Left renal pelvis (tissue), 4 donors: ENCODE measurements at places on chromosomes 11 and 22. TPM values are rescaled to one million over a fixed set of nuclear protein-coding genes. Genes with fewer than 3 reads are reported as not detected.

DNA sequence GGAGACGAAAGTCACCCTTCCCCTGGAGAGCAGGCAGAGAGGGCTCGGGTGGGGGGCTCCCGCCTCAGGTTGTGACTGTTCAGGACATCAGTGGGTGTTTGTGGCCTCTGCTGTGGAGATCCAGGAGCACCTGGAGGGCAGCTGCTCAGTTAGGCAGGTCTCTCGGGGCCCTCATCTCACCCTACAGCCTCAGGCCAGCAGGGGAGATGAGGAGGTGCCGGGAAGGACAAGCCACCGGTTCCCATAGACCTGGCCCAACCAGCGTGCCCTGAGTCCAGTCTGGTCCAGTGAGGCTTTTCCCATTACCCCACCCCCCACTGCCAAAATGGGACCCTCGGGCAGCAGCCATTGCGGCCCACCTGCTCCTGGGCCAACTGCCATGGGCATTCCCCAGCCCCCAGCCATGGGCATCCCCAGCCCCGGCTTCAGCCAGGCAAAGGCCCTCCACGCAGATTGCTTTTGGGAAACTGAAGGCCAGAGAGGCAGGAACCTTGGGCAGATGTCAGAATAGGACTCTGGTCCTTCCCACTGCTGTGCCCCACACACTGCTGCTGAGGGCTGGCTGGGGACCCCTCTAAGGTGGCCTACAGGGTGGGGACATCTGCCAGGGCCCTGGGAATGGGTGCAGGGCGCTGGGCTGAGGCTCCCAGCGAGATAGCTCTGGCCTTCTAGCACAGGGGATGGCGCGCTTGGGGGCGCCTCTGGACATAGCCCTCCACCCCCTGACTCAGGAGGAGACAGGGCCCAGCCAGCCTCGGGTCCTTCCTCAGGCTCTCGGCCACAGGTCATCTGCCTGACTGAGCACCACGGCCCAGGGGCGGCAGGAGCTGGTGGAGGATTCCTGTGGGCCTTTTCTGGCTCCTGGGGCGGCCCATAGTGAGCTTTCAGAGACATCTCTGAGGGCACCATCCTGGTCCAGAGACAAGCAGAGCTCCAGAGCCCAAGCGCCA is 4.8 kb downstream of the PIM3 start:
- DNase-seq = no peak

DNA sequence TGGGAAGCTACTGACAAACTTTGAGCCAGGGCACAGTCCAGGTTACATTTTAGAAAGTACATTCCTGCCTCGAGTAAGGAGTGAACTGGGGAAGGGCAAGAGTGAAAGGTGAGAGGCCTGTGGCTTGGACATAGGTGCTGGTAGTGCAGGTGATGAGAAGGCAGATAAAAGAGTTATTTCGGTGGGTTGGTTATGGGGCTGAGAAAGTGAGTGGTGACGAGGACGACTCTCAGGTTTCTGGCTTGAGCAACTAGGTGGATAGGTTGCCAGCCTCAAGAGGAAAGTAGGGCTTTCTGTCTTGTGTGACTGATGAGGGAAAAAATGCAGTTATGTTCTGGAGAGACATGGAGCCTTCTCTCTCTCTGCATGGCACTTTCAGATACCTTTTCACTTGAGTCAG is 3.7 kb downstream of the POLR2F start:
- no peak for DNase-seq

GRCh38 chr11:130272336-130272735 is 42.4 kb downstream of the ZBTB44 start:
- no peak for DNase-seq

DNA sequence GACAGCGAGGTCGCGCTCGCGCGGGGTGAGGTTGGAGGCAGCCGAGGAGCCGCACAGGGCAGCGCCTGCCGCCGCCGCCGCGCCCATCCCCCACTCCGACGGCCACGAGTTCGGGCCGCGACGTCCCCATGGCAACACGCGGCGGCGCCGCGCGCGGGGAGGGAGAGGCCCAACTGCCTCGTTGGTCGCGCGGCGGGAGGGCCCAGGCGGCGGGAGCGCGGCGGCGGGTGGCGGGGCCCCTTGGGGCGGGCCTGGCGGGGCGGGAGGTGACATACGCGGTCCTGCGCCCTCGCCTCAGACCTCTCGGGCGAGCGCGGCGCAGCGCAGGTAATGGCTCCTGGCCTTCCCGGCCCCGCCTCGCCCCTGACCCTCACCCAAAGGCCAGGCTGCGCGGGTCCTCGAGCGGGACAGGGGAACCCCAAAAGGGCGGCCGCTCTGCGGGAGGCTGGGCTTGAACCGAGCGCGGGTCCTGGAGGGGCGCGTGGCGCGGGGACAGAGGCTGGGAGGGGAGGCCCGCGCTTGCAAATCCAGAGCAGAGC is at the start of gene DEUP1:
Gene DEUP1, plus strand, starts transcription at position 297 of the 539 bp plus-strand sequence. CDS start 1,518 bp downstream, outside the sequence.
- DNase-seq = no peak

DNA sequence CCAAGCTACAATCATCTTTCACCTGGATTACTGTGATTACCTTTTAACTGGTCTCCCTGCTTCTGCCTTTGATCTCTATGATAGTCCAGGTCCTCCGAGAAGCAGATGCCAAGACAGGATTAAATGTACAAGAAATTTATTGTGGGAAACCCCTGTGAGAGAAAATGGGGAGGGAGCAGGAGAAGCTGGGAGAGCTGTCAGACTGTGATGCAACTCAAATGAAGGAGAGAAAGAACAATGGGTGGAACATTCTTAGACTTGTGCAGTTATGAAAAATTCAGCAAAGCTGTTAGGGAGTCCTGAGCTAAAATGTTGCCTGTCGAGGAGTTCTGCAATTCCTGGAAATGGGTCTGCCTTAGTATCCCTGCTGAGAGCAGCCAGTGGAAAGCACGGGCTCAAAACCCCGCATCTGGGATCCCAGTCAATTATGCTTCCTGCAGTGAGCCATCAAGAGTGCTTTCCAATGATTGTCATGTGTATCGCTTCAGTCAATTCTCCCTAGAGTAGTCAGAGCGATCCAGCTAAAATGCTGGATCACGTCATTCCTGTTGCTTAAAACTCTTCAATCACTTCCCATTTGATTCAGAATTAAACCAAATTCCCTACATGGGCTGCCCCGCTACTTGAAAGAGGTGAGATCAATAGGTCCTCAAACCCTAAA is 16.5 kb upstream of the CSTF3 start:
- no peak for DNase-seq

- no peak for DNase-seq
These were observed 19.6 kb downstream of the PPFIBP2 start for GRCh38 chr11:7533199-7534041.

DNA sequence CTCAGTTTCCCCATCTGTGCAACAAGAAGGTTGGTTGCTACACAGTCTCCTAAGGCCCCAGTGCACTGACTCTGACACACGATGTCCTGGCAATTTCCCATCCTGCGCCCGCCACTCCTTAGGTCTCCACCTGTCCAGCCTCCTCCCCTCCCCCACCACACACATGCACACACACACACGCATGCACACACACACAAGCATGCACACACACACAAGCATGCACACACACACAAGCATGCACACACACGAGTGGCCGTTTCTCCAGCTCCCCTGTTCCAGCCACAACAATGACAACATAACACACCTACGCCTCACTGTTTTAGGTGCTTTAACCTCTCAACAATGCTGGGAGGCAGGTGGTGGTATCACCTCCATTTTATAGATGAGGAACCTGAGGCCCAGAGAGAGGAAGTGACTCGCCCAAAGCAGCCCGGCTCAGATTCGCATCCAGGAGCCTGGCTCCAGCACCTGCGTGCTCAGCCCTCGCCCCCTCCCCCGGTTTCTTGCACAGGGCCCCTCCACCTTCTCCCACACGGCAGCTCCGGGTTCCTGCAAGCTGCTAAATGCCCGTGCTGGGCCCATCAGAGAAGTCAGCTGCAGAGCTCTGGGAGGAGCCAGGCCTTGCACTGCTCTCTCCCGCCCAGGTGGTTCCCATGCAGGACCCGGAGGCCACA is 13.0 kb downstream of the CYTH4 start:
- DNase-seq = no peak

OR10A2 gene
- polyA plus RNA-seq = not detected

- DNase-seq = no peak
These were observed 137.1 kb downstream of the CTTN start for GRCh38 chr11:70535191-70535971.

LRP4 gene
- 20.3 TPM for polyA plus RNA-seq

DNA sequence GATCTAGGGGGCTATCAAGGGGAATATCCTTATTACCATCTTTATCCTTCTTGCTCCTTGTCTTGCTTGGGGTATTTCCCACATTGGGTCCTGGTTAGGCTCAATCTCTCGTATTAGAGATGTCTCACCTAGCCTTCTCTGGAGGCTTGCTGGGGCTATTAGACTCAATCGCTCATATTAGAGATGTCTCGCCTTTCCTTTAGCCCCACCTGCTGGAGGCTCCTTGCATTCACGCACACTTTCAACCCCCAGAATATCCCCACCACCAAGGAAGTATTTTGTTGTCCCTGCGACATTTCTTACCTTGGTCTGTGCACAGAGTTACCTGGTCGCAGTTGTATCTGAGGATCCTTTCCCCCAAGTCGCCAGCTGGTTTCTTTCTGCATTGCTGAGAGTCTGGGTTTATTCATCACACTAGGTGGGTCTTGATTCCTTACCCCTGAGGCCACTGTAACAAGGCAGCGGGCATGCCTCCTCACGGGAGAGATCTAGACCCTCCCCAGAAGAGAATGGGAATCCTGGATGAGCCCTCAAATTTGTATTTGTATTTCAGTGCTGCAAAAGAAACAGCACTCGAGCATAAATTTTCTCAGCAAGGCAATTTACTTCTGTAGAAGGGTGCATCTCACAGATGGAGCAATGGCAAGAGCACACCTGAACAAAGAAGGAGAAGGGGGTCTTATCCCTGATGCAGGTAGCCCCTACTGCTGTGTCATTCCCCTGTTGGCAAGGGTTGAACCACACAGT is 15.9 kb upstream of the HYLS1 start:
- DNase-seq = no peak

MYBPC3 gene
- polyA plus RNA-seq = 0.03 TPM

GRCh38 chr22:50074551-50075530 is 10.4 kb downstream of the MLC1 start:
- no peak for DNase-seq

DNA sequence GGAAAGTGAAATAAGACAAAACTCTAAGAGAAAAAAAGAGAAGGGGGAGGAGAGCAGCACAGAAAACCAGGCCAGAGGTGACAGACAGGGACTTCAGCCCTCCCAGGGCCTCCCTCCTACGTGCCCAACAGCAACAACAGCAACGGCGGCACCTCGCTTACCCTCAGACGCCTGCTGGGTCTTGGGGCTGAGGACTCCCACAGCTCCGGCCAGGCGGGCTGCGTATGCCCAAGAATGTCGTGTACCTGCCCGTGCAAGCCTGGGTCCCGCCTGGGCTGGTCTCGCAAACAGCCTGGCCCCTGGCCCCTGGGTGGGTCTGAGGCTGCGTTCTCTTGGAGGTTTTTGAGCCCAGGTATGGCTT is 30.5 kb downstream of the ARAP1 start:
- no peak for DNase-seq

GRCh38 chr11:13152736-13153541 is 124.7 kb upstream of the BMAL1 start:
- DNase-seq = no peak

OR52N4 gene
- polyA plus RNA-seq = not detected

DNA sequence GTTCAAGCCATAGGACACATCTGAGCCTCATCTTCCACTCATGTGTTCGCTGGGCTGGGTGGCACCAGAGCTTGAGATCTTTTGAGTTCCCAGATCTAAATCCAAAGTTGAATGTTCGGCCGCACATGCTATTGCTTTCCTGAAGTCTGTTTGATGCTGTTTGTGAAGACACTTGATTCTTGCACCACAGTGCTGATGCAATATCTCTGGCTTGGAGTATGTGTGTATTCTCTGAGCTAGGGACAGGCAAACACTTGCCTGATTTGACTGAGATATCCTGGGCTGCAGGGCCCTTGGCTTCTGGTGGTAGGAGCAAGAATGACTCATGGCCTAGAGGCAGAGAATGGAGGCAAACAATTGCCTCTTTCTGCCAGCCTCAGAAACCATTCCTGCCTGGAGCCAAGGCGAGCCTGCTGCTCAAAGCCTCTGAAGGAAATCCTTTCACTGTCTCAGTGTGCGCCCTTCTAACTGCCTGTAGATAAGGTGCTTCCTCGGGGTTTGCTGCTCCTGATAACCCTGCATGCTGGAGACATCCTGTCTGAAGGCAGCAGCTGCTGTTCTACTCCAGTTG is 73.0 kb downstream of the CYB5R2 start:
- DNase-seq = no peak

GRCh38 chr11:111460856-111461255 is 51.3 kb downstream of the BTG4 start:
- DNase-seq = no peak

DNA sequence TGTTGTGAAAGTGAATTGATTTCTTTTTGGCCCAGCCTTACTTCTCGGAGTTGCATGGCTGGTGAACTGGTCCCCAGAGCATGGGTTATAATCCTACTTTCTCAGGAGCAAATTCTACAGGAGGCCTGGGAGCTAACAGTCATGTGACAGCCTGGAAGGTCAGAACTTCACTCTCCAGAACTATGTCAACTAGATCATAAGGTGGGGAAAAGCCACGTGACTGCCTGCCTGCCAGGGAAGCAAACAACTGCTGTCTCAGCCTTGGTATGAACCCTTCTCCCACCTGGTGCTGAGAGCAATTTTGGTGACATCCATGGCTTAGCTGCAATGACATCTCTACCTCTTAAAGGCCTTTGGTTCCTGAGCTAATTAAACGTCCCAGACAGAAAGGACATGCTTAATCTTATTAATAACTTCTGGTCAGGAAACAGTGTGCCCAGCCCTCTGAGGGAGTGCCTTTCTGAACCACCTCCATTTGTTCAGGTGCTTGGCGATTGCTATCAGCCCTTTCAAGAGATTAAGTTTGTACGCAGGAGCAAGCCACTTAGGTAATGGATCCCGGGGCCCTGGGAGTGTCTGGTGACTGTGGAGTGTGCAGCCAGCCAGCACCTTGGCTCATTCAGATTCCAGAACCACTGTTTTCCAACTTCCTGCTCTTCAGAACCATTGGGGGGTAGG is 1.4 kb upstream of the CREB3L1 start:
- no peak for DNase-seq

DNA sequence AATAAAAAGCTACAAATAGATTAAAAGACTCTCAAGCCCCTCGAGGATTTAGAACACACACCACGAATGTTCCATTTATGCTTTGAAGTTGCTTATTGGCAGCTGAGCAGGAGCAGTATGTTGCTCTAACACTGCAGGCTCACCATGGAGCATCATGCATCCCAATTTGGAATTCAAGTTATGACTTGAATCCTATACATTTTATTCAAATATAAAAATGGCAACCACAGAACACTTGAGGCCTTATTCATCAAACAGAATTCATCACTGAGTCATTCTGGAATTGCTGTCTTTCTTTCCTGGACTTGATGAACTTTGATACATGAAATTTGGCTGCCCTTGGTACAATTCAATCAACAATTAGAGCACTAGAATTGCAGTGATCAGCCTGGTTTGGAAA is 24.5 kb upstream of the BLID start:
- no peak for DNase-seq
